Stimulated activated CD8-positive, alpha-beta memory T cell treated with anti-CD3 and anti-CD28 coated beads, Interleukin-15, amount 100 ng/mL, for 24 hours (primary cell): ENCODE measurements at places on chromosomes 7 and 10.

GRCh38 chr7:20998309-20998708 is 211.6 kb upstream of the SP8 start:
- DNase-seq: no peak

GRCh38 chr7:6460990-6461584 is 13.3 kb upstream of the DAGLB start:
- DNase-seq: no peak

GRCh38 chr10:133022776-133023100 is 65.0 kb upstream of the ADGRA1 start:
- DNase-seq: no peak

GRCh38 chr7:101681170-101682007 is 52.3 kb upstream of the MYL10 start:
- no peak for DNase-seq

GRCh38 chr7:91348711-91349110 is 84.5 kb downstream of the FZD1 start:
- DNase-seq: no peak
